Muscle of arm (tissue), 14 donors: ENCODE measurements at places on chromosomes 5 and 9.

DNA sequence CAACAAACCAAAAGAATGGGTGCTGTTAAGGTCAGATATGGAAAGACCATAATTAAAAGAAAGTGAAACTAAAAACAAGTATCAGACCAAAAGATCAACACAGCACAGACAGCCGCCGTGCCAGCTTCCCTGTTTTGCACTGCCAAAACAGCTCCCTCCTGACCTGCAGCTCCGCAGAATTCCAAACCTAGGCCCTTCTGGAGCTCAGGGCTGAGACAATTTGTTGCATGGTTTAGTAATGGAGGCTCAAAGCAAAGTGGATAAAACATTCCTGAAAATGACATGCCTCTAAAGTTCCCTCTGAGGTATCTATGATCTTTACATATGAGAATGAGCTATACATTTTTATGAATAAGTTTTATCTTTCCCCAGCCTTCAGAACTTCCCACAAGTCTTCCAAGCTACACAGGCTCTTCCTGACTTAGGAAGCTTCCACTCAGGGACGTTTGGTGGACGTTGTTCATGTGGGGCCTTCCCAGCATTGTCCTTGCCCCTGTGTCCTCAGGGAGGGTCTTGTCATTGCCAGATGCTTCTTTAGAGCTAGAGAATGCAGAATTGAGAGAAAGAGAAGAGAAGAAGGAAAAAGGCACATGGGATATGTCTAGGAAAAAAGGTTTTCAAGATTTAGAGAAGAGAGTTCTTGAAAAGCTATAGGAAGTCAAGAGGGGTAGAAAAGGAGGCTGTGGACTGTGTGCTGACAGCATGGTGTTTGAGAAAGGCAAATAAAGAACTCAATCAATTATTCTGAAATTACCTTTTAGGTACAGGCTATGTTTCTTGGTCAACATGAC lies 28.4 kb upstream of the SSBP2 start:
- peak; percentile 49 for DNase-seq

DNA sequence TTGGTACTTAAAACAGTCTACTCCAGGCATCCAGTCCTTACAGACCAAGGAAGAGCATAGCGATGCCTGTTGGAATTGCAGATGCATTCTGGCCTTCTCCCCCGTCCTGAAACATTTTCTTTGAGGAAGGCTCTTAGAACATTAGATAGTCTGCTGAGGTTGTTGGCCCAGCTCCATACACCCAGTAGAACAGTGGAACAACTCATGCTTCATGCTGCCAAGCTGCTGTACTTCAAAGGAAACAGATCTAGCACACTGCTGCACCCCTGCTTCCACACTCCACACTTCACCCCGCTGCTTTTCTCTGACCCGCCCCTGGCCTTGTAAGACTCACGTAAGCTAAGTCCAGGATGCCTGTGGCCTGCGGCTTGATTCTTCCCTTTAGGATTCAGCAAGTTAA lies 33.4 kb upstream of the NCS1 start:
- peak; percentile 64 for DNase-seq

DNA sequence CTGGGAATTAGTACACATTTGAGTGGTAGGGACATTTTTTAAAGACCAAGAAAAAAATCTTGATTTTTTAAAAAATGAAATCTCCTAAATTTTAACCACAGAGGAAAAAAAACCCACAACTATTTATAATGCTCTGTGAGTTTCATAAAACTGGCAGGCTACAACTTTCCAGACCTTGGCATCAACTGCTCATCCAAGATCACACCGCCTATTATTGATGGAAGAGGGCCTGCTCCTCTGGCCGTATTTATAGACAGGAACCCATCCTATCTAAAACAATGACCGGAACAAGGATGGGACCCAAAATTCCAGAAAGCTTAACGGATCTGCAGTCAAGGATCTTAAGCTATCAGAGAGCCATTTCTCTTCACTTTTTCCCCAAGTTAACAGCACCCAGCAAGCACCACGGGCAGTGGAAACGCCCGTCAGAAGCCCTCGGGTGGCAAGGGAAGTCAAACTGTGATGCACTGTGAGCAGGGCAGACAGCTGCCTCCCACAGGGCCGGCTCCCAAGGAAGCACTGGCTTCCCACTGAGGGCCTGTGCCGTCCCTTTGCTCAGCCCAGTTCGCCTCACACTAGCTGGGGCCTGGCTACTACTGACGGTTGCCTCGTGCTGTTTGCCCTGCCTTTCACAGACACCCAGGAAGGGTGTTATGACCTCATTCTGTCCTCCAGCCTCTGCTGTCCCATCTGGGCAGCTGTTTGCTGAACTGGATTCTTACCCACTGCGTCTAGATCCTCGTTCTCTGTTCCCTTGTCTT lies 62.8 kb downstream of the CDC14B start:
- no peak for DNase-seq

GRCh38 chr9:120394058-120394669 lies 185.8 kb downstream of the CDK5RAP2 start:
- DNase-seq: no peak

- DNase-seq: no peak
These were observed 136.4 kb downstream of the KDM4C start for GRCh38 chr9:6894135-6894534.

DNA sequence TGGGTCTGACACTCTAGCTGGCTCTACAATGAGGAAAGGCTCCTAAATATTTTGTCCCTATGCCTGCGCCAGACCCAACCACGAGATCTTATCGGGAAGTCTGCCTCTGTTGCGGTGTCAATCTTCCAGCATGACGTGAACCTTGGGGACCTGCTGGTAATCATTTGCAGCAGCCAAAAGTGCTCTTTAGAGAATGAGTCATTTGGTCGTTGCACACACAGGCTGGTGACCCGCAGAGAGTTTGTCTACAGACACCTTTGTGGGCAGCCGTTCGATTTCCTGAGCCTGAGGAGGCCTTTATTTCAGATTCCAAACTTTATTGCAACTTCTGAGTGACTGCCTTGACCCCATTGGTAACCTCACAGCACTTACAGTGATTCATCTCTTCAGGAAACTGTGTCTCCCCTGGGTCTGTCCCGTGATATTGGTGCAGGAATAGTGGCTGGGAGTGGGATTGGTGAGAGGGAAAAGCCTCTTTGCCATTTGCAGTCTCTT lies 326.1 kb downstream of the NSG2 start:
- DNase-seq: no peak

GRCh38 chr5:167967494-167968177 lies 323.8 kb upstream of the WWC1 start:
- no peak for DNase-seq

DNA sequence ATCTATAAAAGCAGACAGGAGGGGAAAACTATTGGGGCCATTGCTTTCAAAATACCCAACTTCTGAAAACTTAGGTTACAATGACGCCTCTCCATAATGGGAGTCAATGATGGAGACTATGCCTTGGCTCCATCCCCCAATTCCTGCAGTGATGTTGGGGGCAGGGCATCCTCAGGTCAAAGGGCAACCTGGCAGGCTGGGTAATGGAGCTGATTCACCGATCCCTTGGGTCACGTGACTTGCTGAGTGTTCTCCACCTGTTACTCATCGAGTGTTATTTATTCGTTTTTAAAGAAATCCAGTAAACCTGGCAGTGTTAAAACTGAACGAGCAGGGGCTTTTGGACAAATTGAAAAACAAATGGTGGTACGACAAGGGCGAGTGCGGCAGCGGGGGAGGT lies 244.4 kb downstream of the FAM114A2 start:
- DNase-seq: no peak

DNA sequence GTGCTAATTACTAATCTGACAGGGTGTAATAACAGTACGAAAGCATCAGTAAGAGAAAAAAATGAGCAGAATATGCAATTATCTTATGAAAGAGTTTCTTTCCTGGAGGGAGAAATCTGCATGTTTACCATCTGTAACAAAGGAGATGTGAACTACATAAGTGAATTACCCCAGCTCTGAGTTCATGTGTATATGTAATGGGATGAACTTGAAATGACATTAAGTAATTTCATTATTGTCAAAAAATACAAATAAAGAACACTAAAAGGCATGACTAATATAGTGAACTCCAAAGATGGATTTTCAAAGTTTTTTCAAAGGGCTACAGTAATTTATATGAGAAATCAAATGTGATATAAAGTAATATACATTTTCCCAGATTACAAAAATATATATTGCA lies 944.0 kb downstream of the MAT2B start:
- DNase-seq: no peak

DNA sequence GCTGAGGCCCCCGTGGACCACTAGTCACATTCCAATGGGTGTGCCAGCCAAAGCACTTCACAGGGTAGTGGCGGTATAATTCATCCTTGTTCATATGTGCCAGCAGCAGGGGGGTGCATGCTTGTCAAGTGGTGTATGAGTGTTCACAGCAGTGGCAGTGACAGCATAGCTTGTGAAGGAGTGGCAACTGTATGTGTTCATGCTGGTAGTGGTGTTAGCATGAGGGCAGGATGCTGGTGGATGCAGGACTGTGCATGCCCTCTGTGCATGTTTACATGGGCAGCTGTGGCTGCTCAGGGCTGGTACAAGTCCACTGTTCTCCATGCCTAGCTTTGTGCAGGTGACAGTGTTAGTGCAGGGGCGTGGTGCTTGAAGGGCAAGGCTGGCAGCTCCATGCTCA lies 253.4 kb upstream of the DMAC1 start:
- no peak for DNase-seq

GRCh38 chr5:143198332-143198731 lies 205.2 kb downstream of the NR3C1 start:
- no peak for DNase-seq

DNA sequence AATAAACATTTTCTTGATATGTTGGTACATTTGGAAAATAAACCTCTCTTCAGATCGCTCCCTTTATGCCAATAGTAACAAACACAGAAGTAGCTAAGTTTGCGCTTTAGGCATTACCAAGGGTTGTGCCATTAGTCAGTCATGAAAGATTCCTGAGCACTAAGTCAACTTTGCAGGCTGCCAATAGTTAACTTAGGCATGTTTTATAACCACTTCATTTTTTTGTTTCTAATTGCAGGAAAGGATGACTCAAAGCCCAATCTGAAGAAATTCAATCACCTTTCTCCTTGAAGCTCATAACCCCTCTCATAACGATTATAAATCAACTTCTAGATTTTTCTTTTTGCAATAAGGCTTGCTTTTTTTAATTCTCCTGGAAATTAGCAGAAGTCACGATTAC lies 517.0 kb downstream of the AGTPBP1 start:
- no peak for DNase-seq

- no peak for DNase-seq
These were observed 120.5 kb downstream of the C5orf15 start for GRCh38 chr5:133847886-133848285.

DNA sequence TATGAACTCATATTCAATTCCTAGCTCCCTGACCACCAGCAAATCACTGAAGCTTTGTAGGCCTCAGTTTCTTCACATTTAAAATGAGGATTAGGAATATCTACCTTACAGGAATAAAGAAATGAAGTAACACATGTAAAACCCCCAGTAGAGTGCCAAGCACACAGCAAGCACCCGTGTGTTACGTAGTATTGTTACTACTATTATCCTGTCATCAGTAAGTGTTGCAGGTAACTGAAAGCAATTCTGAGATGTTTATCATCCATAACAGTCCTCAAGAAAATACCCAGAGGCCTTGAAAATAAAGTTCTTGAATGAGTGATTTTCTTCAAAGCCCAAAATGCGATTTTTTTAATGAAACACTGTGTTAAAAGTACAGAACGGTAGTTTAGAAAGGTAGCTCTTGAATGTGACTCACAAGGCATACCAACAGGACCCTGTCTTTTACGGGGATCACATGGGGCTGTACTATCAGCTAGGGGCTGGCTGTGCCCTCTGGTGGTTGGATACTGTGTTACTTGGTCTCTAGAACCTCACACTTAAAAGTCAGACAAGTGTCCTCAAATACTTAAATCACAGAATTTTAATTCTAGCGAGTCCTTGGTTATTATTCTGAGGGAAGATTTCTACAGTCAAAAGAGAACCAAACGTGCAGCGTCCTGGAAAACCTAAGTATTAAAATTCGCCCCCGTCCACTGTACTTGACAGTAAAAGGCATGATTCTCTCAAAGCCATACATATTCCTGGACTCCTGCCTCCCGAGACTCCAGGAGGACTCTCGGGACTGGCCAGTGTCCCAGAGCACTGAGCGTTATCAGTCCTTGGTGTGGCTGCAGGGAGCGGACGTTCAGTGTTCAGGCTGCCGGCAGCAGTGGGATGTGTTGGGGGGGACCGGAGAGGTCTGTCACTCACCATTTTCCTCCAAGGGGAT lies 725 bp downstream of the NDUFB6 start:
- DNase-seq: peak; percentile 51

DNA sequence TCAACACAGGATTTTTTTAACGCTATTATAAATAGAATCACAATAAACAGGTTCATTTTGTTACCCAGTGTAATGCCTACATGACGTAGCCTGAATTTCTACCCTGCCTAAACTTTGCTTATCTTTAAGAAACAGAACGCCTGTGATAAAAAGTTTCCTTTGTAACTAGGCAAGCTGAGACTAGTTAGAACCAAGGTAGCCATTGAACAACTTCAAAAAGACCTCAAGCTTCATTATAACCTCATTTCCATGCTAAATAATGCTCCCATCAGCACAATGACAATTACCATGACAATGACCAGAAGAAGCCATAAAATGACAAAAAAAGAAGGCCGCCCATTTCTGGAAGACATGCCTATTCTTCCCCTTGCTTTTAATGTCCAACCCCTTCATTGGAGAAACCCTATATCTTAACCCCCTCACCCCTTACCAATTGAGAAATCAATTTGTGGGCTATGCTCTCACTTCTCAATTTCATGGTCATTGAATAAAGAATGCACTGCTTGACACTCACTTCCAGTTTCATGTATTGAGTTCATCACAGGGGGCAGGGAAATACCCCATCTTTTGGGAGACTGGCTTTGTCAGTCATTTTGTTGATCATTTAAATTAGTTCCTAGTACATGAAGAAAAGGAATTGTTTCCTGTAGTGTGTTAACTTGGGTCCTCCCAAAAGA lies 276.8 kb downstream of the MCTP1 start:
- DNase-seq: no peak

DNA sequence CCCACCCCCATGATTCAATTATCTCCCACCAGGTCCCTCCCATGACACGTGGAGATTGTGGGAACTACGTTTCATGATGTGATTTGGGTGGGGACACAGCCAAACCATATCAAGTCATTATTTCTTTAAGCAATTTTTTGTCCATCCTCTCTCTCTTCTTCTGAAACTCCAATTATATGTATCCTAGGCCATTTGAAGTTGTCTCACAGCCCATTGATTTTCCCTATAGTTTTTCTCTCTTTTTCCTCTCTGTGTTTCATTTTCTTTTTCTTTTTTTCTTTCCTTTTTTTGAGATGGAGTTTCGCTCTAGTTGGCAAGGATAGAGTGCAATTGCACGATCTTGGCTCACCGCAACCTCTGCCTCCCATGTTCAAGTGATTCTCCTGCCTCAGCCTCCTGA lies 101.9 kb upstream of the CXCL14 start:
- no peak for DNase-seq

GRCh38 chr5:155923784-155924183 lies 403.2 kb upstream of the SGCD start:
- no peak for DNase-seq
